Muscle of arm (tissue), 14 donors: ENCODE measurements at places on chromosomes 2 and 18.

GRCh38 chr18:76493213-76494161, 1.6 kb downstream of the ZNF516 start:
- DNase-seq, result peak; percentile 51

DNA sequence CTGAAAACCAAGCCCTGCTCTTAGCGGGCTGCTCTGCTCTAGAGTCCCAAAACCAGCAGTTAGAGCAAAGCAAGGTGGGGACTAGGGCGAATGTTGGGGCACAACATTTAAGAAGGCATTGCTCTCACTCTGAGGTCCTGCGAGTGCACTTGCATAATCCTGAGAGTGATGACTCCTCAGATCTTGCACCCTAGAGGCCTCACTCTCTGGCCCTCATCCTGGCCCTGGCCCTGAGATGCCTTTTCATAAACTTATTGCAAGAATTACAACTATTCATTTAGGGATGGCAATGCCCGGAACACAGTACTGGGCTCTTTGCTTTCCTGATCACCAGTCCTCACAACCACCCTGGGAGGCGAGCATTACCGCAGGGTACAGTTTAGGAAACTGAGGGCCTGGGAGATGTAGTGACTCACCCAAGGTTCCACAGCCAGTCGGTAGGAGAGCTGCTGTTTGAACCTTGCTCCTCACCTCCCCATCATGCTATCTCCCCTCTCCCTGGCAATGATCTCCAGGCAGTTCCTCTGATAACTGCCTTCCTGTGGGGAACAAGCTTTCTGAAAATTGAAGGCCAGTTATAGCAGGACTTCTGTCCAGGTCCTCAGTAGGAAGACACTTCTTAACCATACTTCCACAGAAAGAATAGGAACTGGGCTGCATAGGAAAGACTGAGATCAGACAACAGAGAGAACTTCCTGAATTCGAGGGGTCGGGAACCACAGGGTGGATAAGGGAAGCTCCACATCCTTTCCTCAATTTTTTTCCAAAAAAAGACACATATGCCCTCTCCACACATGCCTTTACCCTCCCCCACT, 91.3 kb downstream of the TNS1 start:
- no peak for DNase-seq

DNA sequence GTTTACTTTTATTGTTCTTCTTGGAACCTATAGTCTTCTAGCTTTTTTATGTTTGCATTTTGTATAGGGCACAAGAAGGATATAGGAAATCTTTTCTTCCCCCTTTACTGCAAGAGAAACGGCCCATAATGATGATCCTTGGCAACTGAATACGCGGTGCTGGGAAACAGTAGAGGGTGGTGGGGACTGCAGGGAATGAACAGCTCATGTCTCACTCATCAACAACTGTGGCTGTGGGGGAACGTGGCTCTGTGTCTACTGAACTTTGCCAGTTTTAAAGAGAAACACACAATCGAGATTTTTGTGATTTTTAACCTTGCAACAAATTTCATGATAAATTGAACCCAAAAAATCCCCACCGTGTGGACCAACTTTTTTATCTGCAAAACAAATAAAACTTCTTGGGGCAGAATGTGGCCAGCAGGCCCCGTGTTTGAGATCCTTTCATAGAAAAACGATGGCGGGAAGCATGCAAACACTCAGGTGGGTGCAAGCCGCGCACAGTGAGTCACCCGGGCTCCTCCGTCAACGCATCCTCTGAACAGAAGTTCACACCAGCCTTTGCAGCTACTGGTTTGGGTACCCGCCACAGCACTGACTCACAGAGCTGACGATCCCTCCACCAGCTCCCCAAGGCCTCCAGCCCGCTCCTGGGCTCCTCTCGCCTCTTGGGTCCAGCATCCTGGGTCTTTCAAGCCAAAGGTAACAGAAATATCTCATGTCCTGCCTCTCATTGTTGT, 149.3 kb downstream of the COL6A3 start:
- no peak for DNase-seq

DNA sequence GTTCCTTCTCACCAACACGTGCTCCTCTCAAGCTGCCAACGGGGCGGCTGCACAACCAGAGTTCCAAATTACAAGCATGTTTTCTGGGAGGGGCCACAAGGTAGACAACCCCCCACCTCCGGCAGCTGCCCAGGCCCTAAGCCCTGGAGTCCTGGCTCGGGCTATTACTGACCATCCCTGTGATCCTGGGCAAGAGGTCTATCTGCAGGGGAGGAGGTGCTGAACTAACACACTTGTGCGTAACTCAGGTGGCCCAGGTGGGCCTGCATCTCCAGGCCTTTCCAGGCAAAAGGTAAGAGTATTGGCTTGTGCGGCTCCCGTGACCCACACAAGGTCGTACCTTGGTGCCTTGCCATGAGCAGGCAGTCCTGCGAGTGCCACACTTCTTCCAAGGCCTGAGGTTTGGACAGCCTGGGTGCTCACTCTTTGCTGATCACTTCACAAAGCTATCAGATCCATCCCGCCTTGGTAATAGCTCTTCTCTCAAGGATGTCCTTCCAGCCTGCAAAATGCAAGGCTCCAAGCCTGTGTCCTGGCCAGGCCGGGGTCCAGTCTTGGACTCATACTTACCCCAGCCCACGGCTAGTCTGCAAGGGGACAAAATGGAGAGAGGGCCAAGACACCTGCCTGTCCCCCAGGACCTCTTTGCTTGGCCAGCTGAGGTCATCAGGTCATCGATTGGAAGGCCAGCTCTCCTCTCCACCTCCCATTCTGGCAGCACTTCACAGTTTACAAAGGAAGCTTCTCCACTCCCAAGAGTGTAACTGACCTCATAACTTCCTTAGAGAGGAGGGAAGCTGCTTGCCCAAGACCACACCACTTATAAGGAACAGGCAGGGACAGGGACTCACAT, 33.9 kb downstream of the ADRA2B start:
- no peak for DNase-seq

- DNase-seq, result no peak
Measured at GRCh38 chr2:200171731-200172482, 134.6 kb upstream of the SPATS2L start.

- no peak for DNase-seq
Measured at GRCh38 chr2:204365811-204366210, 179.5 kb upstream of the PARD3B start.

- peak; percentile 25 for DNase-seq
Measured at GRCh38 chr18:49170925-49171505, 220.2 kb upstream of the SMAD7 start.

GRCh38 chr2:113716291-113716690, 40.2 kb downstream of the SLC35F5 start:
- DNase-seq, result no peak

- DNase-seq, result no peak
Measured at GRCh38 chr2:76998704-76999103, 523.5 kb downstream of the LRRTM4 start.

DNA sequence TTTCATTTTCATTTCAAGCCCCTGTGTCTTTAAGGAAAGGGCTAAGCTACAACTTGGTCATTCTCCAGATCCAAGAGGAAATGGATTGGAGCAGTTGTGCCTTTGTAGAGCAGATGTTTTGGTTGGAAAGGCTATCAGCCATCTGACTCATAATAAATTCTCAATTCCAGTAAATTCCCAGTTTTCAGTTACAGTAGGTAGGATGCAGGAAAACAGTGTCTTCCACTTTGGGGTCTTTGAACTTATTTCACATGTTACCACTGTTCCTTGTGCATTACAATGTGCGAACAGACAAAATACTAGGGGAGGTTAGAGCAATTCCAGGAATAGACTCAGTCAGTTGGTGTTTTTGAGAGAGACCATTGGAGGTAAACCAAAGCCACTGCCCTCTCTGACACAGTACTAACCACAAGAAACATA, 211.9 kb downstream of the BABAM2 start:
- peak; percentile 71 for DNase-seq

GRCh38 chr18:79368681-79369080, 27.0 kb upstream of the NFATC1 start:
- DNase-seq, result no peak
